ENCODE measurements at places on chromosomes 2 and 18.

GRCh38 chr2:107542314-107542740, 284.4 kb upstream of the RGPD4 start:
- DNase-seq: no peak
- no peak overlapping the region for H3K27ac ChIP-seq

DNA sequence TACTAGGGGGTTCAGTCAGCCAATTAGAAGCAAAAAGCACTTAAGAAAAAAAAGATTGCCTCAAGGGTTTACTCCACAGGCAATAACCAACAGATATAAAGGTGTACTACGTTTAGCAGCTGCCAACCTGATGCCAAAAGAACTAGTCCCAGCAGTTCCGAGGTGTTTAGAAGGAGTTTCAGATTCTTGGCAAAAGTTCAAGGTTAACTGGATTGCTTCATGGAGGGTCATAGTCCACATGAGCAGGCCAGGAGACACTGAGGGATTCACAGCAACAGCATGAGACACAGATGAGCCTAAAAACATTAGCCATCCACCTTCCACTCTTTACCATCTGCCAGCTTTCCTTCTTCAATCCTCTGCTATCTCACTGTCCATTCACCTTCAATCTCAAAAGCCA, 4.9 kb upstream of the DNAH7 start:
- H3K27me3 ChIP-seq: no peaks in the 10 kb centered on the region
- DNase-seq: peak; percentile 49
- H3K4me1 ChIP-seq: no peaks in the 10 kb centered on the region
- H3K27ac ChIP-seq: no peak overlapping the region
- no peaks in the 10 kb centered on the region for H3K36me3 ChIP-seq
- no peak overlapping the region for H3K4me3 ChIP-seq

- H3K4me3 ChIP-seq: peak overlapping the region; percentile 99
- H3K27me3 ChIP-seq: no peaks in the 10 kb centered on the region
Observed at GRCh38 chr2:210169516-210170195, 1.6 kb downstream of the KANSL1L start.

- H3K4me3 ChIP-seq: no peak overlapping the region
- no peaks in the 10 kb centered on the region for H3K27me3 ChIP-seq
- no peaks in the 10 kb centered on the region for H3K36me3 ChIP-seq
- H3K4me1 ChIP-seq: peaks cover 15% of the 10 kb centered on the region
- H3K27ac ChIP-seq: no peak overlapping the region
Observed at GRCh38 chr2:10900216-10901109, 11.3 kb upstream of the KCNF1 start.

DNA sequence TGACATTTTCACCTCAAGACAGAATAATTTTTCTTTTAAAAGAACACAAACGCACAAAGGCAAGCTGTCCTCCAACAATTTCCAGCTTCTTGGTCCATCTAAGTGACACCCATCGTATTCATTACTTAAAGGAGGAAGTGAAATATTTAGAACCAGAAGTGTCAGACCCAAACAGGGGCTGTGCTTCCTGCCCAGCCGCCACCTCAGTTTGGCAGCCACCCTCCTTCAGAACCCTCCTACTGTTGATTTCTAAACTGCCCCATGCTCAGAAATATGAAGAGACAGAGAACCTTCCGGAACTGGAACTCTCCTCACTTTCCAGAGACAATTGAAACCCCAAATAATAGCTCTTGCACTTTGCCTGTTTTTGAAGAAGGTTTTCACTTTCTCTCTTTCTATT, 734.8 kb upstream of the SALL3 start:
- H3K36me3 ChIP-seq: no peaks in the 10 kb centered on the region
- H3K27me3 ChIP-seq: no peaks in the 10 kb centered on the region
- no peak for DNase-seq
- H3K4me1 ChIP-seq: no peaks in the 10 kb centered on the region
- no peak overlapping the region for H3K4me3 ChIP-seq

- H3K4me3 ChIP-seq: no peak overlapping the region
- no peaks in the 10 kb centered on the region for H3K4me1 ChIP-seq
- no peak overlapping the region for H3K27ac ChIP-seq
- DNase-seq: no peak
- no peaks in the 10 kb centered on the region for H3K36me3 ChIP-seq
Observed at GRCh38 chr2:654896-655295, 22.3 kb downstream of the TMEM18 start.

GRCh38 chr2:62145478-62146100, 50.3 kb upstream of the B3GNT2 start:
- no peak overlapping the region for H3K4me3 ChIP-seq
- DNase-seq: no peak
- peaks cover 8% of the 10 kb centered on the region for H3K36me3 ChIP-seq
- H3K4me1 ChIP-seq: peaks cover 14% of the 10 kb centered on the region
- no peaks in the 10 kb centered on the region for H3K27me3 ChIP-seq

DNA sequence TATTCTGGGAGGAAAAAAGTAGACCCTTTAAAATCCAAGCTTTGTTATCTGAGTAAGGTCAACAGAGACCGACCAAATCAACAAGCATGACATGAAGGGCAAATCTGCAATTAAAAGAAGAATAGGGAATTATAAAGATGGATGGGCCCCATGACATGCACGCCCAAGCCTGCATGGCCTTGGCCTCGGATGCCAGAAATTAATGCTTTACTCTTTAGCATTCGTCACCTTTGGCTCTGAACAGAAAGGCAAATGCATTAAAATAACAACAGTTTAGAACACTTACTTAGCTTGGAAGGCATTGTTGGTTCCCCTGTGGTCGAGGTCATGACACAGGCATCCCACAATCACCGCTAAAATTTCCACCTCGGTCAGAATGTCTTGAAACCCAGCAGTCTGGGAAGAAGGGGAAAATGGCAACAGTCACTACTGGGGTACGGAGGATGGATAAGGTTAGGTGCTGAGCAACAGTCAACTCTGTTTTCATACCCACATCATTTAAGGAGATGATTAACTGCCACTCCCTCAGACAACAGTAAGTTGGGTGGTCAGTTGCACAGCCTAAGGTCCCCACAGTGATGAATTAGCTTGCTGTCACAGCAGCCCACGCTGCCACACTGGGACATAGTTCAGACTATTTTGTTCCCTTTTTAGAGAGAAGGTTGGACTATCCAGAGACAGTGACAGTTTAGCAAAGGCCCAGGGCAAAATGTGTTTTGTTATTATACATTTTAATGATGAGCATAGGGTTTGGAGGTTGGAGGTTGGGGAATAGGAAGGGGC, 319.1 kb downstream of the AGPS start:
- no peak overlapping the region for H3K4me3 ChIP-seq
- DNase-seq: no peak
- no peaks in the 10 kb centered on the region for H3K36me3 ChIP-seq
- H3K4me1 ChIP-seq: no peaks in the 10 kb centered on the region
